Diencephalon (tissue), 1 donor: ENCODE measurements at places on chromosomes 13 and 19. TPM values are rescaled to one million over a fixed set of nuclear protein-coding genes. Genes with fewer than 3 reads are reported as not detected.

ZNF844 gene
- total RNA-seq = 12.9 TPM

ZNF491 gene
- 14.8 TPM for total RNA-seq

SWSAP1 gene
- total RNA-seq = 1.2 TPM

CYP2B6 gene
- total RNA-seq = not detected

ZNF443 gene
- total RNA-seq = 12.5 TPM

FAAP24 gene
- 1.4 TPM for total RNA-seq

KATNAL1 gene
- total RNA-seq = 62.7 TPM
